ENCODE measurements at places on chromosomes 12 and 14.
A peak's percentile ranks its signal among the peaks of the same experiment; 100 is the strongest.

- no peak for DNase-seq
Measured at GRCh38 chr14:62303437-62303836, 541.2 kb downstream of the SNAPC1 start.

DNA sequence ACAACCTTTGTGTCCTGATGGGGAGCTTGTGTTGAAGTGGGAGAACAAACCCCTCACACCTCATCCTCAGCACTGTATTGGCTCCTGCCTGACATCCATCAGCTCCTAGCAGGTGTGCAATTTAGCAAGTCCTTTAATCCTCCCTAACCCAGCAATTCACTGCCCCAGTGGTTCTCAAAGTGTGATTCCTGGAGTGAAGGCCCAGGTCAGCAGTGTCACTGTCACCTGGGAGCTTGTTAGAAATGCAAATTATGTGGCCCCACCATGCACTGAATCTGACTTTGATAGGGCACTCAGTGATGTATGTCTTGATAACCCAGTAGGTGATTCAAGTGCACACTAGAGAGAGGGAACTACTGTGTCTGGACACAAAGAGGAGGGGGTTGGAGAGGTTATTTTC lies 133.6 kb downstream of the FGD4 start:
- no peak for DNase-seq

DNA sequence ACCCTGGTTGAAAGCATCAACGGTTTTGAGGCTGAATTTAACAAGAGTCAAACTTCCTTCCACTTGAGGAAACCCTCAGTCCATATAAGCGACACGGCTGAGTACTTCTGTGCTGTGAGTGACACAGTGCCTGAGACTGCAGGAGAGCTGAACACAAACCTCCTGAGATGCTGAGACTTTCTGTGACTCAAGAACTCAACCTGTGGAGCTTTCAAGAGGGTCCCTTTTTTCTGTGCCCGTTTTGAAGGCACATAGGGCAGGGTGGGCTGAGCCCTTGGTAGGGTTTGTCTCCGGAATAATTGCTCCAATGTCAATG lies 305.3 kb upstream of the OR4E1 start:
- no peak for DNase-seq

GRCh38 chr12:69151254-69151764 lies 88.1 kb upstream of the CPSF6 start:
- no peak for DNase-seq

DNA sequence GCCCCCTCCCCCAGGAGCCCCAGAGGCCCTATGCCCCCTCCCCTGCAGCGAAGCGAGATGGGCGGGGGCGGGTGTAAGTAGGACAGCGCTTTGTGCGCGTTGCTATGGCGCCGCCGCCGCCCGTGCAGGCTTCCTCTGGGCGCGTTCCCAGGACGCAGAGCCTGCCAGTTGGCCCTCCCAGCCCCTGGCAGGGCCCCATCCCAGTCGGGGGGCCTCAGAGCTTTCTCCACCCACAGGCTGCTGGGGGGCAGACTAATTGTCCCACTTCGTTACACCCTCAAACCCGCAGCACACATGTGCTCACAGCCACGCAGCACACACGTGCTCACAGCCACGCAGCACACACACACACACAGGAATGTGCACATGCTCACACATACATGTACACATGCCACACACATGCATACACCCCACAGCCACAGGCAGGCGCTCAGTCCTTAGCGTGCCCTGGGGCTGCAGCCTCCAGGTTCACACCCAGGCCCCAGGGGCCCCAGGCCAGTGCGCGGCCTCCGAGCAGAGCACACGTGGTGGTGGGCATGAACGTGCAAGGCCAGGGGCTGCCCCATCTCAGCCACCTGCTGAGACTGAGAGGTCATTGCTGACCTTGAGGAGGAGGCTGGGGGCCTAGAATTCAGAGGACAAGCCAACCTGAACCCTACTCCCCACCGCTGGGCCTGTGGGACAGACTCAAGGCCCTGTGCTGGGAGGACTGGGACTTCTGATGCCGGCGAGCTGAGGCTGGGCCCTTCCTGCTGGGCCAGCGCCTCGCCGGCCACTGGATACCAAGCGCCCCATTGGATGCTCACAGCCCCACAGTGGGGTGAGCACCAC lies 15.6 kb downstream of the TRMT61A start:
- DNase-seq, result no peak

DNA sequence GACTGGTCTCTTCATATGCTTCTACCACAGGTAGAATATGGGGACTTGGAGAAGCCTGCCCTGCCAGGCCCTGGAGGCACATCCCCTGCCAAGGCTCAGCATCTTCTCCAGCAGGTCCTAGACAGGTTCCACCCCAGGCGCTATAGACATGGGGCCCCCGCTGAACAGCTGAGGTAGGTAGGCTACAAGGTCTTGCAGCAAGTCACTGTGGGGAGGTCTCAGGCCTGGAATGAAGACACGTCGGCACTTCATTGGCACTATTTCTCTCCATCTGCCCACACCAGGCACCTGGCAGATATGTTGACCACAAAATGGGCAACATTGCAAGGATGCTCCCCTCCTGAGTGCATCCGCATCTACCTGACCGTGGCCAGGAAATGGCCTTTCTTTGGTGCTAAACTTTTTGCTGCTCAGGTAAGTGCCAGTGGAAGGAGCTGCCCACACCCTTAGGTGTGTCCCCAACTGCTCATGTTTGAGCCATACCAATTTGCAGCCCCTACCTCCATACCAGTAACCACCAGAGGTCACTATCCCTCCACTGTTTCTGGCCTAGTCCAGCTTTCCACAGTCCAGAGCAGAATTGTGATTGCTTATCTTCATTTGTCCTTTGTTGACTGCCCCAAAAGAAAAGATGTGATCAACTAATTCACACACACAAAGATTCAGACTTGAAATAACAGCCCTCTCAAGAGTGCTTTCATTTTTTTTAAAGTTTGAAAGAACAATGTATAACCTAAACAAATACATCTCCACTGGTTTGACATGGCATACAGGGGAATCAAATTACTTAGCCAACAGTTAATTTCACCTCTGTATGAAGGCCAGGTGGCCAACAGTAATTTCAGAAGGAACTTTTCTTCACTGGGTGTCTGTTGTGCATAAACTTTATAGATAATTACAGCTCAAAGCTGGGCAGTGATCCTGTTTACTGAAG lies 16.1 kb downstream of the PIGH start:
- peak; percentile 19 for DNase-seq

DNA sequence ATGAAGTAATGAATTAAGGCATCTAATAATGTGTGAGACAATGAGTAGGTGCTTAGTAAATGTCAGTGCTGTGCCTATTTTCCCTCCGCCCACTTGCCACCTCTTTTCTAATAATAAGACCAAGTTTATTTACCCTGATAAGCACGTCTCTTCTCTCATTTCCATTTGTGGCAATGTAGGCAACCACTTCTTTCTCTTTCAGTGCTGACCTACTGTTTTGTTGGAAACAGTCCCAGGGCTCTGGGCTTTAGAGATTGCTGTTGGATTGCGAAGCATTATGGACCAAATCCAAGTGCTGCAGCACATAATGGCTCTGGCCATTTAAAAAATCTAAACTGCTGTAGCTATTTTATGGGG lies 141.3 kb upstream of the PLEKHG7 start:
- no peak for DNase-seq

DNA sequence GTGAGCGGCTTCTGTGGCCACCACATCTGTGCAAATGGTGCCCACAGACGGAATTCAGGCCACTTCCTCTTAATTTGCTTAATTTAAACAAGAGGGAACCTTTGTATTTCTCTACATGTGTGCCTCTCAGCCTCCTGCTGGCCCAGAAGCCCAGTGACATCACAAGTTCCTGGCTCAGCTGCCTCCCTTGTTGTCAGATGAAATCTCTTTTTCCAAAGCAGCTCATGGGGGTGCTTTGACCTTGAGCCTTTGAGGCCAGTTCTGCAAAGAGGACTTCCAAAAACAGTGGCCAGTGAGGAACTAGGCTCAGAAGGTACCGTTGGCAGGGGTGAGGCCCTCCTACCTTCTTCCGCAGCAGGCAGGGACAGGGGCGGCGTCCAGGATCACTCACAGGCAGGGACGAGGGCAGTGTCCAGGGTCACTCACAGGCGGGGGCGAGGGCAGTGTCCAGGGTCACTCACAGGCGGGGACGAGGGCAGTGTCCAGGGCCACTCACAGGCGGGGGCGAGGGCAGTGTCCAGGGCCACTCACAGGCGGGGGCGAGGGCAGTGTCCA lies 35.0 kb upstream of the GALNT9 start:
- no peak for DNase-seq
